Effector memory CD4-positive, alpha-beta T cell (primary cell): ENCODE measurements at places on chromosomes 12 and 14.

GRCh38 chr12:90290980-90291975, 582.6 kb upstream of the ATP2B1 start:
- DNase-seq: no peak

GRCh38 chr12:64691795-64692583, 67.2 kb downstream of the GNS start:
- no peak for DNase-seq

GRCh38 chr12:131065279-131065678, 111.6 kb downstream of the ADGRD1 start:
- DNase-seq: no peak

DNA sequence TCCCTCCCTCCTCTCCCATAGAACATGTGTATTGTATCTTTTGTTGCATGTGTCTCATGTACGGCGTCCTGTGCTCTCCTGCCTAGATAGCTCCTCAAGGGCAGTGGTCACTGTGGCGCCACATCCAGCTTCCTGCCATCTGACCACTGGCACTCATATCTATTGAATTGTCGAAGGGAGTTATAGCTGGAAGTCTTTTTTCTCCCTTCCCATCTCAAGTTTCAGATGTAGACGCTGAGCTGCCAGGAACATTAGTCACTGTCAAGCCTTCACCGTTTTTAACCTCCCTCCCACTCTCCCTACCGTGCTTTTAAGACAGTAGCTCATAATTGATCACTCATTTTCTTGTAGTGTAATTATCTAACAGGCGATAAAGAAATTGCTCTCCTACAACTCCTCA, 33.0 kb downstream of the MTHFD1 start:
- DNase-seq: no peak

DNA sequence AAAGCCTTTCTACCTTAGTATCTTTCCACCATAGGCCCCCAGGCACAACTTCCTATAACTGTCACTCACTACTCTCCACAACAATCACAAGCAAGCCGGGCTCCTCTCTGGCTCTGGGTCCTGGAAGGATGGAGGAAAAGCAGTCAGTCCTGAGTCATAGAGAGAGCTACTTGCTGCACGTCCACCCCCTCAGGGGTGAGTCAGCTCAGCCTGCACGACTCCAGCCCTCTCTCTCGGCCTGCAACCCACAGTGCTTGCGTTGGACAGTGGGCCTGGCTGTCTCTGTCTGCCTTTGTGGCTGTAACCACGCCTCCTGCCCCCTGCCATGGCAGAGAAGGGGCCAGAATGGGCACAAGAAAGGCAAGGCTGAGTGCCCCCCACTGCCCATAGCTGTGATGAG, 154.1 kb upstream of the FKBP4 start:
- no peak for DNase-seq

DNA sequence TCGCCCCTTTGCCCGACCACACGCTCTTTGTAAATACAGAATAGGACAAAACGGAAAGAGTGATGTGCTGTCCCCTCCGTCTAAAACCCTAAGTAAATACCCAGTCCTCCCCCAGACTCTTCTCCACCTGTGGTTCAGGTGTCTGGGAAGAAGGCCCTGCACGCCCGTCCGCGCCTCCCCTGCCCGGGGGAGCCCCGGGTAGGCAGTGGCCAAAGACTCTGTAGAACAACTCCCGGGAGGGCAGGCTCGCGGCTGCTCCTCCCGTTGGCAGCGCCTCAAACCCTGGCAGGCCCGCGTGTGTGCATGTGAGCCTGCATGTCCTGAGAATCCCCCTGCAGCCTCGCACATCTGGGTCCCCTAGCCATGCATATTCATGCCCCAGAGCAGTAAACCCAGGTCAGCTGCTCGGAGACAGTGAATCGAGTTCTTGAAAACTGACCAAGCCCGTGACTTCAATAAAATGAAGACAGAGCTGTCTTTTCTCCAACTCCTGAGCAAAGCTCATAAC, 165.8 kb downstream of the MON2 start:
- DNase-seq: no peak

DNA sequence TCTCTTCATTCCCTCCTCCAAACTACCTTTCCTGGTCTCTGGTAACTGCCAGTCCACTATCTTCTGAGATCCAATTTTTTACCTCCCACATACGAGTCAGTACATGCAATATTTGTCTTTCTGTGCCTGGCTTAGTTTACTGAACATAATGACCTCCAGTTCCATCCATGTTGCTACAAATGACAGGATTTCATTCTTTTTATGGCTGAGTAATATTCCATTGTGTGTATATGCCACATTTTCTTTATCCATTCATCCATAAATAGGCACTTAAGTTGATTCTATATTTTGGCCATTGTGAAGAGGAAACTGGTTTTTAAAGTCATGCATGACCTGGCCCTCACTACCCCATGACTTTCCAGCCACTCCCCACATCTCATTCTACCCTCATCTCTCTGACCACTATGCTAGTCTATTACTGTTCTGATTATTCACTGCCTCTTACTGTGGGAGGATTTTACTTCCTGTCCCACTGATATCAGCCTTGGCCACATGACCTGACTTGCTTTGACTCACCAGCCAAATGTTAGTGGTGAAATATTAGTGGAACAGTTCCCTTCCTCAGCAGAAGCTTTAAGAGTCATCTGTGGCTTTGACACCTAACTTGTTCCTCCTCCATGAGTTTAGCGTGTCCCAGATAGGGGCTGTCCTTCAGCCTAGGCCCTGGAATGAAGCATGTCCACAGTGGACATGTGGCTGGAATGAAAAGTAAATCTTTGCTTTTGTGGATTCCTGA, 52.2 kb downstream of the GOLGA5 start:
- DNase-seq: no peak

- no peak for DNase-seq
Observed at GRCh38 chr14:70893062-70893845, 14.0 kb upstream of the PCNX1 start.

GRCh38 chr14:72688990-72689671, 204.8 kb downstream of the DPF3 start:
- no peak for DNase-seq

- no peak for DNase-seq
Observed at GRCh38 chr12:122614839-122615238, 87.8 kb downstream of the KNTC1 start.

DNA sequence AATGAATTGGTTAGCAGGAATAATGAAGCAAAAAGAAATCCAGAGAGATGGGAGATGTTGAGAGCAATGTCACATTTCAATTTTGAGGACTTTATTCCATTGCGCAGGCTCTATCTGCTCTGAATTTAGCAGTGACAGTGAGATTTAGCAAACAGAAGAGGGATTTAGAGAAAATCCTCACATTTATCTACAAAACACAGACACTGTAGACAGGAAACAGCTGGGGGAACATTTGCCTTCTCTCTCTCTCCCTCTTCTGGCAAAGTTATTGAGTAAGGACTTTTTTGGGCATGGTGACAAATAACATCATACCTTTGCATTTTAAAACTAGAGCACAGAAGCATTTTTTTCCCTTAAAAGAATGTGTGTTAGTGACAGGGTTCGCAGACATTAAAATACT, at the start of gene IGF1:
IGF1 (minus strand) TSS at position 158 of the 400 bp plus-strand sequence. CDS start 182 bp downstream, outside the sequence.
- DNase-seq: no peak

DNA sequence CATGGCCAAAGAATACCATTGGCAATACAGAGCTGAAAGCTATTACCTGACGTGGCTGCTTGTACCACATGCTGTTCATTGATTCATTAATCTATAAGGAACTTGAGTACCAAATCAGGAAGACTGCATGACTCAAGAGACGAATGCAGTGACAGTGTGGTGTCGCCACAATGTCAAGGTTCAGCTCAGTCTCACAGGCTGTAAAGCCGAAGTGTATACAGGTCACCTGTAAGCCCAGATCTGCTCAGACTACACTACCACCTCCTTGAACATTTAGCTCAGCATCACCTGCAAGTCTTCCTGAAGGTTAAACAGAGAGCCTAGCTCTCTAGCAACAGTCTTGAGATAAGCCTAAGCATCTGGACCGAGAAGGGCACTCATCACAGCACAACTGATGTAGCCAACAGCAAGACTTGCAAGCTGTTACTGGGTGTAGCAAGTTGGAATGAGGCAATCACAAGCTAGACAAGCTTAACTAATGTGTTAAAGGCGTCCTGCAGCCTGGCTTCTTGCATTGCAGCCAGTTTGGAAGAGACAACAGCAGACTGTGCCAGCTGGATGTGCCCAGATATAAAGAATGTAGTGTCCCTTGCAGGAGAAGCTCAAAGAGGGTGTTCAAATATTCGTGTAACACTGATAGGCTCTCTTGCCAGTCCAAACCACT, 21.0 kb downstream of the TMTC1 start:
- DNase-seq: no peak

DNA sequence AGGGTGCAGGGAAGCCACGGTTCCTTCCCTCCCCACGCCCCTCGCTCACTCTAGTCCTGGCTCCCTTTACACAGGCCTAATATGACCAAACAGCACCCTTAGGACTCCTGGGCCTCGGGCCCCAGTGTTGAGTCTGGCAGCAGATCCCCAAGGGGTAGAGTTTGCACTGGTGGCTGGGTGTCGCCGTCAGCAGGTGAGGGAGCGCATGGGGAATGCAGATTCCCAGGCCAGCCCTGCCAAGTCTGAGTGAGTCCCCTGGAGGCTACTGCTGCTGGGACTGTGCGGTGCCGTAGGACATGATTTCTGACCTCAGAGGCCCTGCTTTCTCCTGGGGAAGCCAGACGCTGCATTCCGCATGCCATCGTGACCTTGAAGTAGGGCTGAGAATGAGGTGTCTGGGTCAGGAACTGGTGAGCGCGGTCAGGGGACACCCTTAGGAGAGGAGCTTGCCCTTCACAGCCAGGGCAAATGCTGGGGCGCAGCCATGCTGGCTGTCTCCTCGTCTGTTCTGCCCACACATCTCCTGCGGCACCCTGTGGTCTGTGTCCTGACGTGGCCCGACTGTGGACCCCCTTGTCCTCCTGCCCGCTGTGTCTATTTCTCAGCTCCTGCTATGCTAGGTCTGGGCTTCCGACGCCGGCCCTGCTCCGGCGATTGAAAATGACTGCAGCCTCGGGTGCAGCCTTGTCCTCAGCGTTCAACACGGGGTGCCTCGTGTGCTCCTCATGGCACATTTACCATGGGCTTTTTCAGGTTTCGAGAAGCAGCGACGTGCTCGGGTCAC, 37.6 kb upstream of the PRMT8 start:
- no peak for DNase-seq

- DNase-seq: no peak
Observed at GRCh38 chr12:122918827-122919226, 22.9 kb upstream of the VPS37B start.

- DNase-seq: no peak
Observed at GRCh38 chr14:45897439-45897838, 644.4 kb upstream of the MIS18BP1 start.

DNA sequence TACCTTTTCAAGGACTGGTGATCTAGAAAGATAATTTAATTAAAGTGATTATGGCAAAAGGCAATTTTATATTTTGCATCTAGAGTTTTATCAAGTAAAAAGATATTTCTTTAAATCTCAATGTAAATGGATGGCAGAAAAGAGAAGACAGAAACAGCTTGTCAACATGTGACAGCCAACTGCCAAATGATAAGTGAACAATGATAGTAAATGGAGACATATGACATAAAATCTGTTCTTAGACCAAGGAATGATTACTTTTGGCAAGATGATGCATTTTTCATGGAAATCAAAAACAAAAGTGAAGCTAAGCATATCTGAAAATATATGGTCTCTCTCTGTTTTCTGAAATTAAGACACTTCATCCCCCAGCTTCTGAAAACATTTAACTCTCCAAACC, 1730.7 kb upstream of the FLRT2 start:
- DNase-seq: no peak

GRCh38 chr12:109020796-109021380, at the start of gene SVOP:
Gene SVOP, minus strand, starts transcription at chr12:109021068. Its CDS starts 200 bp downstream, at chr12:109020868.
- DNase-seq: no peak

GRCh38 chr12:11954181-11954580, 116.6 kb upstream of the BCL2L14 start:
- no peak for DNase-seq

GRCh38 chr12:86376052-86376451, 119.9 kb upstream of the MGAT4C start:
- no peak for DNase-seq

- DNase-seq: no peak
Observed at GRCh38 chr12:94109160-94109559, 39.2 kb upstream of the PLXNC1 start.

DNA sequence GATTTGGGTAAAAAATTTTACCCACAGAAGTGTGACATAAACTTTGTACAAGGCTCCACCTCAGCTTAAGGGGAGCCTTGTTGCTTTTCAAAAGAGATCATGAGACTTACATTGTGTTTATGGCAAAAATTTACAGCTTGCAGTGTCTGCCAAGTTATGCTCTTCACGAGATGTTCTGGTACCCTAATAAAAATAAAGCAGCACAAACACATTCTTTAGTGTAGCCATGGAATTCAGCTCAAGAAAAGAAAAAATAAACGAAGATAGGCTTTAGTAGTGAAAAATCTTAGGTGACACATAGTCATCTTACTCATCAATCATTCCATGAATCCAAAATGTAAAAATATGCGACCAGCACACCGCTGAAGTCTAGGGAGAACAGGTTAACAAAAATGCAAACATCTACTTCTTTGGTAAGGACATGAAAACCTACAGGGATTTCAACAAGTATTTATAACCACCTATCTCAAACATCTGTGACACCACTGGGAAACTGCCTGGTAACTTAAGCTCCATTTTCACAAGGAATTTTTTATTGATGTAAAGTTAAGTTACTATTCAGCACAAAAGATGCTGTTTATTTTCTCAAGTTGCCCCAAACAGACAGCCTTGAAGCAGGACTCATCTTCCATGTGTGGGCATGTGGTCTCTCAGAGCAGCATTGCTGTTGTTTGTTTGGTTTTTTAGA, 32.9 kb downstream of the DMAC2L start:
- no peak for DNase-seq

DNA sequence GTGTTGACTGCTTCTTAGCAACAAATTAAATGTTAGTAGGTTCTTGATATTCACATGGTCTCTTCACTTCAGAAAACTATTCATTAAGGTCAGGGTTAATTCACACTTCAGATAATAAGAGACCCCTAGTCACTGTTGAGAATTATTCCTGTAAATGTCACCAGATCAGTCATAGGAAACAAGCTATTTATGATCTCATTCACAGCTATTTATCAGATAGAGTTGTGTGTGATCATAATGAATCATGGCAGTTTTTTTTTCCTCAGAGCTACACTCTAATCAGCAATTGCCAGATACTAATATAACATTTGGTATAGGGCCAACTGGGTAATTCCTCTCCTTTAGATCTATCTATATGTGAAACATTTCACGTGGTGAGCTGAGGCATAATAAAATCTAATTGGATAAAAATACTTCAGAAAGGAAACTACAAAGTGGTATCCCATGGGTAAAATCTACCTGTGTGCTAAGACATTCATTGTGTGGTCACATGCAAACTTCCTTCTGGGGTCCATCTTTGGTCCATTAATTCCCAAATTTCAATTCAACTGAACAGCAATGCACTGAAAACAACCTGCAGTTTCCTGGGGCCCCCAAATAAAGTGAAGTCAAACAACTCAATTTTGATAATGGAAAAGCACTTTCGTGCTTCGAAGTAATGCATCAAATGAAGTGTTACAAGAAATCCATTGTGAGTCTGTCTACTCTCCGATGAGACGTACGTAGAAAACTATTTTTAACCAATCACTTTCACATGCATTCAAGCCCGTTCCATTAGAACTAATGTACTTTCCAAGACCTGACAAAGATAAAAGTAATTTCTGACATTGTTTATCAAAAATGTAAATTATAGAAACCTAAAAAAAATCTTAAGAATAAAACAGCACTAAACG, 197.0 kb downstream of the ACSS3 start:
- no peak for DNase-seq
